Skin of body (tissue), 3 donors: ENCODE measurements at places on chromosomes 12 and 14. TPM values are rescaled to one million over a fixed set of nuclear protein-coding genes. Genes with fewer than 3 reads are reported as not detected.
A peak's percentile ranks its signal among the peaks of the same experiment; 100 is the strongest.

- no peak for DNase-seq
Measured at GRCh38 chr12:39892146-39892545, 213.7 kb downstream of the SLC2A13 start.

- DNase-seq, result no peak
Measured at GRCh38 chr12:76240281-76240680, 107.9 kb downstream of the BBS10 start.

DNA sequence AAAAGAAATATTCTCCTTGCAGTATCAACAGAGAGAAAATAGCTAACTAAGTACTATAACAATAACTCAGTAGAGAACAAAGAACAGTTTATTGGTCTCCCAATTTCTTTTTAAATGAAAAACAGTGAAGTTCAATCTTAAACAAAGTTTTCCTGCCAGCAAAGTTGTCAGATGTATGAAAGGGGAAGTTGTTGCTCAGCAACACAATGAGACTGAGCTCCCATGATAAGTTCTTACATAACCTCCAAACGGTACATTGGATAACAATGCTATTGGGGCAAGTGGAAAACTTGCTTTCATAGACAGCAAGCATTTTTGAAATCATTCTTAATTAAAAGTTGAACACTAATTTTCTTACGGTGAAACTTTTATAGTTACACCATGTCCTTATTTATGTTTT is 94.9 kb downstream of the ALG10B start:
- no peak for DNase-seq

The TTC7B gene
- total RNA-seq, result 15.9 TPM

GRCh38 chr12:91179315-91179714 is 3.3 kb downstream of the DCN start:
- DNase-seq, result peak; percentile 50

GRCh38 chr12:92556141-92556540 is 146.6 kb upstream of the PLEKHG7 start:
- DNase-seq, result no peak

- DNase-seq, result no peak
Measured at GRCh38 chr12:24138041-24138440, 188.6 kb upstream of the SOX5 start.

The LRRIQ1 gene
- 0.30 TPM for total RNA-seq

The SELPLG gene
- 4.2 TPM for total RNA-seq

- no peak for DNase-seq
Measured at GRCh38 chr14:93975791-93976476, 436 bp downstream of the ASB2 start.

GRCh38 chr12:47156167-47156736 is 76.5 kb upstream of the AMIGO2 start:
- DNase-seq, result no peak

DNA sequence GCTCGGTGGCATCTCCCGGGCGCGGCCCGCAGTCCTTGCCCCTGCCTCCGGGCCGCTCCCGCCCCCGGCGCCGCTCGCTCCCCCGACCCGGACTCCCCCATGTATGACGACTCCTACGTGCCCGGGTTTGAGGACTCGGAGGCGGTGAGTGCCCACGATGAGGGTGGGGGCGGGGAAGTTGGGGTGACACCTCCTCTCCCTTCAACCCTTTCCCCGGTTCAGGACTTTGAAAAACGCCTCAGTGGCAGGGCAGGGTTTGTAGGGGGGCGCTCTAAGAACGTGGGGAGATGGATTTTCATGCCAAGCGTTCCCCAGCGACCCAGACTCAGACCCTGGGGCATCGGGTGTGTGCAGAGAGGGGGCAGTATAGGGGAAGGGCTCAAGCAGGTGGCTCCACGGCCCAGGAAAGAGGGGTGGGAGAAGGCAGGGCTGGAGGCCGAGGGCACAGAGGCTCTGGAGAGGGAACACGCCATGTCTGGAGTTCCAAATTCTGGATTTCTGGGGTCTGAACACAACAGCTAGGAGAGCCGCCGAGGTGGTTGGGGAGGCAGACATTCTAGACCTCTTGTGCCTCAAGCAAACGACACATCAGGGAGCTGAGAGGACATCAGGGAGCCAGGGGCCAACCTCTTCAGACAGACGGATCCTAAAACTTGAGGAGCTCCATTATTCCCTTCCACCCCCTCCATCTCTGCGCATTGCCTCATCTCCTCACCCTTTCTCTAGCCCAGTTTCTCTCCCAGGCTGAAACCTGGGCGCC is 715 bp downstream of the CACNB3 start:
- no peak for DNase-seq

DNA sequence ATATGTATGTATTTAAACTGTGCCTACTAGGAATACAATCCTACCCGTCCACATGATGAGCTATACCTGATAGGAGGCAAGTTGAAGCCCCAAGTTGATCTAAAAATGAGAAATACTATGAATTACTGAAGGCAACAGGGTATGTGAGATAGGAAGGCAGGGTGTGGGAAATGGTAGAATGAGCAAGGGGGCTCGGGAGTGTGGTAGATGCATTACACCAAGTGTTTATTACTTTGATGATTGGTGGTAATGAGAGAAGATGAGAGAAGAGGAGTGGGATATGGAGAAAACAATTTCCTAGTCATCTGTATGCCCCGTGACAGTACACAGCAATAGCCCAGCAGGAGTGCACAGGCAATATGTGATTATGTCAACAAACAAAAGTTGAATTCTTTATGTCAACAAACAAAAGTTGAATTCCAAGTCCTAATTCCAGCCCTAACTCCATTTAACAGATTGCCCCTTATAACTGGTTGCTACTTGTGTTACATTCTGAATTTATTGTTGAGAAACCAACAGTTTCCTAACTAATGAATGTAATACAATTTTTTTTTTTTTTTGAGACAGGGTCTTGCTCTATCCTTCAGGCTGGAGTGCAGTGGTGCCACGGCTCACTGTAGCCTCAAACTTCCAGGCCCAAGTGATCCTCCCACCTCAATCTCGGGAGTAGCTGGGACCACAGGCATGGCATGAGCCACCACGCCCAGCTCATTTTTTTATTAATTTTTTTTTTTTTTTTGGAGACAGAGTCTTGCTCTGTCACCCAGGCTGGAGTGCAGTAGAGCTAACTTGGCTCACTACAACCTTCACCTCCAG is 2.5 kb downstream of the LPCAT3 start:
- no peak for DNase-seq

GRCh38 chr14:95052016-95052585 is 105.2 kb downstream of the DICER1 start:
- DNase-seq, result no peak

- DNase-seq, result peak; percentile 24
Measured at GRCh38 chr14:52012635-52013034, 23.3 kb downstream of the RTRAF start.

- no peak for DNase-seq
Measured at GRCh38 chr14:37642125-37642524, 46.7 kb downstream of the TTC6 start.

The CRIP1 gene
- total RNA-seq, result 10.5 TPM

DNA sequence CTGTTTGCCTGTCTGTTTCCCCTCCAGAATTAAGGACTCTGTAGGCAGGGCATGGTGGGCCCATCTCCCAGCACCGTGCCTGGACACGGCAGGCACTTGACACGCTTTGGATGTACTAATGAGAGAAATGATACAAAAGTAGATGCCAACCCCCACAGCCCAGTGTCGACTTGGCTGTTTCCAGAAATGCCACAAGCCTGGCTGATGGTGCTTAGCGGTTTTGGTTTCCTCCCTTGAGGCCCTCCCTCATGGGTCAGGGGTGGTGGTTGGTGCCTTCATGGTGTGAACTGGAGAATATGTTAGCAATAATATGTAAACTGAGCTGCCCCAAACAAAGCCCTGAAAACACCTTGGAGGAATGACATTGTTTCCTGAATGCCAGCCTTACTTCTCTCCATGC is 55.5 kb upstream of the ESRRB start:
- no peak for DNase-seq

DNA sequence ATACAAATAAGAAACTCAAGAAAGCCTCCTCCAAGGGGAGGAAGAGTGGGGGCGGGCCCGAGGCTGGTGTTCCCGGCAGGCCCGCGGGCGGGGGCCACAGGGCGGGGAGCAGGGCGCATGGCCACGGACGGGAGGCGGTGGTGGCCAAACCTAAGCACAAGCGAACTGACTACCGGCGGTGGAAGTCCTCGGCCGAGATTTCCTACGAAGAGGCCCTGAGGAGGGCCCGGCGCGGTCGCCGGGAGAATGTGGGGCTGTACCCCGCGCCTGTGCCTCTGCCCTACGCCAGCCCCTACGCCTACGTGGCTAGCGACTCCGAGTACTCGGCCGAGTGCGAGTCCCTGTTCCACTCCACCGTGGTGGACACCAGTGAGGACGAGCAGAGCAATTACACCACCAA is 8.7 kb downstream of the DACT1 start:
- no peak for DNase-seq
